H9 (cell line): ENCODE measurements at places on chromosomes 7 and 10.

DNA sequence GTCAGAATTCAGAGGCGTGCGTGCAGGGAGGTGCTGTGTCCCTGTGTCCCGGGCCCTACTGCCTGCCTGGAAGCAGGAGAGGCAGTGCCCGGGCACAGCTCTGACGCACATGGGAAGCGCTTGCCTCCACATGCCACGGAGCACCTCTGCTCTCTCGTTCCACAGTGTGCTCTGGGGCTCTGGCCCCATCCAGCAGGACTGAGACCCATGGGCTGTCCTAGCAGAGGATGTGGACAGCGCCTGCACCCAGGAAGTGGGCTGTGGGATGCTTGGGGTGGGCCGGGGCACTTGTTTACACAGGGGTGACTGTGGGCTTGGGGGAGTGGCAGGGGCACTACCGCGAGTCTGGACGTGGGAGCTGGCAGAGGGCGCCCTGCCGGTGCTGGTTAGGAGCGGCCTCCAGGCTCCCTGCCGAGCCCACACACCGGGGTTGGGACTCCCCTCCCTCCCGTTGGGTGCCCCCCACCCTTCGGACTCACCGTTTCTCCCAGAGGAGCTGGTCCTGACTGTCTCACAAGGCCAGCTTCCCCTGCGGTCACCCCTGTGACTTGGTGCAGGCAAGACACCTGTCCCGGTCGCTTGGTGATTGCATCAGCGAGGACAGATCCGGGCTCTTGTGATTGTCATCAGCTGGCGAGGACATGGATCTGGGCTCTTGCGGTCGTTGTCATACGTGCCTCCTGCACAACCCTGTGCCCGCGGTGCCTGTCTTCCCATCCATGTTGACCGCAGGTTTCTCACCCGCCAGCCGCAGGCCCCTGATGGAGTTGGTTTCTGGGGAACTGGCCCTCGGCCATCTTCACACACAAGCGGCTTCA lies 83.1 kb downstream of the NKX6-2 start:
- H3K36me3 ChIP-seq: peaks cover 19% of the 10 kb centered on the region
- H3K4me3 ChIP-seq: no peak overlapping the region
- DNase-seq: peak; percentile 26
- no peaks in the 10 kb centered on the region for H3K4me1 ChIP-seq
- H3K27ac ChIP-seq: no peak overlapping the region

- H3K36me3 ChIP-seq: no peaks in the 10 kb centered on the region; the same call in 2 of the 3 replicates
- H3K4me1 ChIP-seq: no peaks in the 10 kb centered on the region
- DNase-seq: no peak
- H3K27ac ChIP-seq: no peak overlapping the region
- peaks cover 19% of the 10 kb centered on the region for H3K27me3 ChIP-seq
- no peak overlapping the region for H3K4me3 ChIP-seq
These were observed 17.2 kb downstream of the EMX2 start for GRCh38 chr10:117559712-117560111.

DNA sequence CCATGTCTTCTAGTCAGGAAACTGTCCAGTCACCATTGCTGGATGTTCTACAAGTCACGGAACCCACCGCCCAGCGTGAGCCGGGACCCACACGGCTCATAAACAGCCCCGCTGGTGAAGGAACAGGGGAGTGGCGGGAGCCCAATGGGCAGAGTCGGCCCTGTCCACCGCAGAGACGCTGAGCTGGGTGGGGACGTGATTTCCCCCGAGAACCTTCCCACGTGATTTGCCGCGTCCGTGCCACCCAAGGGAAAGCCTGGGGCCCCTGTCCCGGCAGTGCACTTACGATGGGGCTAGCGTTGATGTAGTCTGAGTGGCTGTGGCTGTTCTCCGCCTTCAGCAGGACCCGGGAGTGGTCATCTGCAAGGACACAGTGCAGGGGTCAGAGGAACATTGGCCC lies 266.9 kb downstream of the DNAJB6 start:
- H3K36me3 ChIP-seq: no peaks in the 10 kb centered on the region
- no peak overlapping the region for H3K4me3 ChIP-seq
- no peak overlapping the region for H3K27ac ChIP-seq
- H3K27me3 ChIP-seq: peaks cover 17% of the 10 kb centered on the region; the same call in 1 of the 2 replicates
- no peak for DNase-seq
- H3K4me1 ChIP-seq: no peaks in the 10 kb centered on the region

- H3K4me3 ChIP-seq: no peak overlapping the region
- no peaks in the 10 kb centered on the region for H3K36me3 ChIP-seq
- no peak for DNase-seq
- H3K27me3 ChIP-seq: no peaks in the 10 kb centered on the region
- peaks cover 6% of the 10 kb centered on the region; the same call in 1 of the 2 replicates for H3K4me1 ChIP-seq
These were observed 552.4 kb upstream of the GALNT17 start for GRCh38 chr7:70579397-70580097.

GRCh38 chr7:151316896-151317295 lies 24.7 kb upstream of the NUB1 start:
- no peak for DNase-seq
- 0 out of 2 replicates have a peak, but pooled peaks cover 4% of the 10 kb centered on the region for H3K36me3 ChIP-seq
- no peak overlapping the region for H3K27ac ChIP-seq
- no peak overlapping the region for H3K4me3 ChIP-seq
- H3K4me1 ChIP-seq: no peaks in the 10 kb centered on the region

DNA sequence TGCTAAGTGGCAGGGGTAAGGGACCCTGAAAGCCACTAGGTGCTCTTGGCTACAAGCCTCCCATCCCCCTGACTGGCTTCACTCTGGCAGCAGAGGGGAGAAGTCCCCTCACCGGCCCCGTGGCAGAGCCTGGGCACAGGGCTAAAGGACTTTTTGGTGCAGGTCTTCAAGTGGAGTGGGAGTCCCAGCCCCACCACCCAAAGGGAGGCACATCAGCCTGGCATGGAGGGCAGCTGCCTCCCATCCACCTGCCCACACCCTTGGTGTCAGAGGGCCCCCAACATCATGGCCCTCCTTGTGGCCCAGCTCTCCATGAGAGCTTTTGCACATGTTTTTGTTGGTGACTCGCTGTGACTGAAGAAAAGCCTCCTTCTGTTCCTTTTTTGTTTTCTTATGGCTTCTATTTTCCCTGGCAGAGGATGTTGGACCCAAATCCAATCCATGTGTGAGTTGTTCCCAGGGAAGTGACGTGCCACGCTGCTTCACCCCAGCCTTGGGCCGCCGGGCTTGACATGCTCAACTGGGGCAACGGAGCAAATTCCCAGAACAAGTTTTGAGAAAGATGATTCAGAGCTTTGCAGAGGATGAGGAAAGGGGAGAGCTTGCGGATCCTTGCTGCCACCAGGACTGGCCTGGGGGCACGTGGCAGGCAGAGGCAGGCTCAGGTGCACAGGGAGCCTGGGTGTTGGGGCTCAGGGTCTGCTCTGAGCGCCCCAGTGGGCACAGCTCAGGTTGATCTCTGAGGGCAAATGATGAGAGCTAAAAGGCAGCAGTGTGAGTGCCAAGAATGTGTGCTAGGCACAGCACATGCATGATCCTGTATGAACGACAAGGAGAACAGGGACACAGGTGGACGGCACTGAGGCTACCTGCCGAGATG lies 1.9 kb upstream of the AEBP1 start:
- no peak for DNase-seq
- H3K4me1 ChIP-seq: no peaks in the 10 kb centered on the region; the same call in 1 of the 2 replicates
- no peak overlapping the region for H3K27ac ChIP-seq
- H3K27me3 ChIP-seq: no peaks in the 10 kb centered on the region; the same call in 1 of the 2 replicates
- H3K36me3 ChIP-seq: peaks cover 2% of the 10 kb centered on the region
- no peak overlapping the region for H3K4me3 ChIP-seq

DNA sequence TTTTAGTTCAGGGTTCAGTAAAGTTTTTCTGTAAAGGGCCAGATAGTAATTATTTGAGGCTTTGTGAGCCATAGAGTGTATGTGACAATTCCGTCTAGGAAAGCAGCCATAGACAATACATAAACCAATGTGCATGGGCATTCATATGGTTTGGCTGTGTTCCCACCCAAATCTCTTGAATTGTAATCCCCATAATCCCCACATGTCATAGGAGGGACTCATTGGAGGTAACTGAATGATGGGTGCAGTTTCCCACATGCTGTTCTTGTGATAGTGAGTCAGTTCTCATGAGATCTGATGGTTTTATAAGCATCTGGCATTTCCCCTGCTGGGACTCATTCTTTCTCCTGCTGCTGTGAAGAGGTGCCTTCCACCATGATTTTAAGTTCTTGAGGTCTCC lies 29.9 kb downstream of the SEC61G start:
- peaks cover 6% of the 10 kb centered on the region for H3K4me1 ChIP-seq
- no peaks in the 10 kb centered on the region for H3K27me3 ChIP-seq
- DNase-seq: no peak
- no peak overlapping the region for H3K27ac ChIP-seq

- no peak overlapping the region for H3K27ac ChIP-seq
- no peak overlapping the region for H3K4me3 ChIP-seq
- no peaks in the 10 kb centered on the region for H3K27me3 ChIP-seq
- no peaks in the 10 kb centered on the region for H3K4me1 ChIP-seq
- peaks cover 1% of the 10 kb centered on the region for H3K36me3 ChIP-seq
These were observed 144.5 kb downstream of the ADCY1 start for GRCh38 chr7:45718464-45719330.

GRCh38 chr10:19817231-19817933 lies 1.1 kb downstream of the PLXDC2 start:
- H3K4me1 ChIP-seq: no peaks in the 10 kb centered on the region; the same call in 1 of the 2 replicates
- H3K27me3 ChIP-seq: no peaks in the 10 kb centered on the region
- H3K4me3 ChIP-seq: peak overlapping the region; percentile 94
- H3K36me3 ChIP-seq: peaks cover 13% of the 10 kb centered on the region
- no peak overlapping the region for H3K27ac ChIP-seq

DNA sequence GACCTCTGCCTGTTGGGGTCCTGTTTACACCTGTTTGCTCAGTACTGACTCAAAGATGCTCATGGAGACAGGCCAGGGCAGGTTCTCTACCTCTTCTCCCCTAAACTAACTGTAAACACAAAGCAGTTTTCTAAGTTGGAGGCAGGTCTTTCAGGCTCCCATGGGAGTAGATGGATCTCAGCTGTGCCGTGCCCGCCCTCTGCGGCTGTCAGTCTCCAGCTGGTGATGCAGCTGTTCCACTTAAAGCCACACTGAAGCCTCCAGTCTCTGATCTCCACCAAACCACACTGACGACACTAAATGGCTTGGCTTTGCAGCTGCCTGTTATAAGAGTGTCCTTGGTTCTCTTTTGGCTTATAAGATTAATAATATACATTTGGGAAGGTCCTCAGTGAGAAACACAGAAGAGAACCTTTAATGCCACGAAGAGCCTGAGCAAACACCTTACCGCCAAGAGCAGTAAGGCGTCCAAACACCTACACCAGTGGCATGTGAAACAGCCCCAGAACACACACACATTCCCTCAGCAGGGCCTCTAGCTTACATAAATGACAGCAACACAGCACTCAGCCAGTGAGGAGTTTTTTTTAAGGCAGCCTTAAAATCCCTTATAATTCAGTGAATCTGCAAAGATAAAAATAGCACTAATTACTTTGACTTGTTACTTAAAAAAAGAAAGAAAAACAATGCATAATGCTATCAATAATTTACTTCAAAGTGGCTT lies 60.4 kb upstream of the KCNIP2 start:
- no peak overlapping the region for H3K4me3 ChIP-seq
- H3K36me3 ChIP-seq: no peaks in the 10 kb centered on the region
- no peak for DNase-seq
- H3K4me1 ChIP-seq: peaks cover 5% of the 10 kb centered on the region
- H3K27me3 ChIP-seq: no peaks in the 10 kb centered on the region
- H3K27ac ChIP-seq: no peak overlapping the region

DNA sequence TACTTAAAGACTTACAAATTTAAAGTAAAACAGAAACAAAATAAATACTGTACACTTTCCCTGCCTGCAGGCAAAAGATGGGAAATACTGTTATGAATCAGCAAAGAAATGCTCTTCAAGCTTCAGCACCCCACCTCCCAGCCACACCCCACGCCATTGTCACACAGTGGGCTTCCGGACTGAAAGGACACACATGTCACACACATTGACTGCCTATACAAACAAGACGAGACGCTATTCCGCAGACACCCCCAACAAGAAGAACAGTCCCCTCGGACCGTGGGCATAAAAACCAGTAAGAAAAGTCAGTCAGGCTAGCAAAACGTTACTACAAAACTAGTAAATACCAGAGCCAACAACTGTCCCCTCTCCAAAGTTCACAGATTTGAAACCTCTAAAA lies 22.2 kb upstream of the PARP12 start:
- no peaks in the 10 kb centered on the region for H3K36me3 ChIP-seq
- no peak overlapping the region for H3K27ac ChIP-seq
- DNase-seq: no peak
- no peaks in the 10 kb centered on the region; the same call in 1 of the 2 replicates for H3K4me1 ChIP-seq
- no peaks in the 10 kb centered on the region for H3K27me3 ChIP-seq
- H3K4me3 ChIP-seq: no peak overlapping the region

GRCh38 chr7:120070201-120070600 lies 202.8 kb upstream of the KCND2 start:
- no peak overlapping the region for H3K27ac ChIP-seq
- no peaks in the 10 kb centered on the region for H3K4me1 ChIP-seq
- no peak overlapping the region for H3K4me3 ChIP-seq

- DNase-seq: peak; percentile 65
- H3K36me3 ChIP-seq: peaks cover 20% of the 10 kb centered on the region
- H3K4me3 ChIP-seq: no peak overlapping the region
These were observed 25.5 kb upstream of the FAM221A start for GRCh38 chr7:23654508-23654907.

GRCh38 chr7:77550586-77550985 lies 13.5 kb downstream of the PTPN12 start:
- no peak overlapping the region for H3K27ac ChIP-seq
- DNase-seq: no peak
- H3K27me3 ChIP-seq: no peaks in the 10 kb centered on the region
- no peak overlapping the region for H3K4me3 ChIP-seq

DNA sequence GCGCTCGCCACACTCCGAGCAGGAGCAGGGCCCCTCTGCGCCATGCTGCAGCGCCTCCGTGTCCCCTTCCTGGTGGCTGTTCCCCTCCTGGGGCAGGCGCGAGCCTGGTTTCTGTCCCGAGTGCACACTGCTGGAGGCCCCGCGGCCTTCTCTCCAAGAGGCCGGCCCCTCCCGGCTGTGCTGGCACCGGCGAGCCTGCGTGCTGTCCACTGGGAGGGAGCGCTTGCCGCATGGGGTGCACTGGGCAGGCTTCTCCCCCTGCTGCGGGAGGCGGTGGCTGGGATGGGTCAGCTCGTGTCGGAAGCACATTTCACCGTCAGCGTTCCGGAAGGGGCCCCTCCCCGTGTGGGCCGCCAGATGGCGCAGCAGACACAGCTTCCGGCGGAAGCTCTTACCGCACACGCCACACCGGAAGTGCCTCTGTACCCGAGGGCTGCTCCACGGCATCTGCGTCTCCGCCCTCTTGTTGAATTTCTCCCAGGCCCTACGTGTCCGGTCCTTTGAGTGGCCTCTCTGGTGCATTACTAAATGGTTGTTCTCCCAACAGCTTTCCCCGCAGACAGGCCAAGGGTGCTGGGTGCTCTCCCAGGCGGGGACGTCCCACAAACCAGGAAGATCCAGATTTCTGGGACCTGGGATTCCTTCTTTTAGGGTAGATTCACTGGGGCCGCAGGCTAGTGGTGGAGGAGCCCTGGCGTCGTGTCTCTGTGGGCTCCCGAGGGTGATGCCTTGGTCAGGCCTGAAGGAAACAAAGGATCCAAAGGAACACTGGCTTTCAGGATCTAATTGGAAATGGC lies 18.7 kb downstream of the ZNF786 start:
- H3K27ac ChIP-seq: no peak overlapping the region
- H3K4me1 ChIP-seq: no peaks in the 10 kb centered on the region
- DNase-seq: peak; percentile 90
- H3K36me3 ChIP-seq: peaks cover 65% of the 10 kb centered on the region
- no peak overlapping the region for H3K4me3 ChIP-seq
